Endodermal cell (in vitro differentiated cells): ENCODE measurements at places on chromosomes 3 and 15. TPM values are rescaled to one million over a fixed set of nuclear protein-coding genes. Genes with fewer than 3 reads are reported as not detected.

Gene CLDN18
- total RNA-seq, result 0.13 and 0.20 TPM in 2 replicates

Gene TGM5
- total RNA-seq, result not detected in 2 replicates

Gene SLC28A2
- total RNA-seq, result 0.42 to 6.8 TPM (median 4.4 TPM) in 3 replicates

Gene IL5RA
- not detected in 2 replicates for total RNA-seq

Gene LCTL
- 0.77 and 0.99 TPM in 2 replicates for total RNA-seq

DNA sequence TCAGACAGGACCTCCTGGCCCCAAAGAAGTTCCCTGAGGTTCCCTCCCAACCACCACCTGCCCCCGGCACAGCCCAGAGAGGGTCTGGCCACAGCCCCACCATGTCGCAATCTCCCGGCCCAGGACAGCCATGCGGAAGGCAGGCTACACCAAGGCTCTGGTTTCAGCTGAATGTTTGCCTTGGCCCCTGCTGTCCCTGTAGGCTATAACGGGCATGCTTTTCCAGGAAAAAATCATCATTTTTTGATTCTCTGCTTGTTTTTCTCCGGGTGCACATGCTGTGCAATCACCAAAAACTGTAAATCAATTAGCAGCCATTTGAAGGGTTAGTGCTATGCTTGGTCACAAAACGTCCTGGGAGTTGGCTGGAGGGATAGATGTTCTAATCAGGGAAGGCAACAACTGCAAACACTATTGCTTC, 142.7 kb upstream of the IGF1R start:
- no peak for DNase-seq
- peaks cover 29% of the 10 kb centered on the region for H3K27me3 ChIP-seq
- H3K4me3 ChIP-seq, result no peak overlapping the region
- H3K4me1 ChIP-seq, result no peaks in the 10 kb centered on the region
- H3K27ac ChIP-seq, result no peak overlapping the region

DNA sequence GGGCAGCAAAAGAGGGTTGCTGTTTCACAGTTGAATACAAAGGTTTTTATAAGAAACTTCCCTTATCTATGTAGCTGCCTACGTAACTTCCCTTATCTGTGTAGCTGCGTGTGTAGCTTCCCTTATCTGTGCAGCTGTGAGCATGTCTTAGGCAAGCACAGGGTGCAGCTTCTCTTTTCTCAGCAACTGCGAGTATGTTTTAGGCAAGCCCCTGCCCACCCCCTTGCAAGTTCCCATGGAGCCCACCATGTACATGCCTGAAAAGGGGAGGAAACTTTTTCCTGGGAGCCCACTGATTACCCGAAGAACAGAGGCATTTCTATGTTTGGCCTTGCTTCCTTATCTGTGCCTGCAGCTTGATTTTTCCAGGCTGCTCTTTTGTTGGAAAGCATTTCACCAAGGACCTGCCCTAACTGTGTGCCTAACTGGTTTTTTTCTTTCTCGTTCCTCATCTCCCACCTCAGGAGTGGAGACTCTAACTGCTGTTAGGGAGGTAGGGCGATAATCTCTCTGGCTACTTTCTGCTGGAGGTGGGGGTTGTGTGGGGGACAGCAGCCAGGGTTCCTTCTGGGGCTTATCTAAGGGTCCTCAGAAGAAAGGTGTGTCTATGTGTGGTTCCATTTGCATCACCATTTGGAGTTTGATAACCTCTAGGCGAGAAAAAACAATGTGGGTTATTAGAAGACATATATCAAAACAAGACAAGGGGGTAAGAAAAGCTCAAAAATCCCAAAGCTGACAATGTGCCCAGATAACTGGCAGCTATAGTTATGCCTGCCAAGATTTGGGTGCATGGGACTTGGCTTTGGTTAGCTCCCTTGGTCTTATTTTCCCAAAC, 26.0 kb downstream of the SORD start:
- no peaks in the 10 kb centered on the region for H3K27me3 ChIP-seq
- peak overlapping the region; percentile 4 for H3K4me3 ChIP-seq
- H3K4me1 ChIP-seq, result no peaks in the 10 kb centered on the region
- H3K27ac ChIP-seq, result no peak overlapping the region

- H3K4me3 ChIP-seq, result no peak overlapping the region
- no peak overlapping the region for H3K27ac ChIP-seq
- H3K36me3 ChIP-seq, result no peaks in the 10 kb centered on the region
- no peaks in the 10 kb centered on the region for H3K4me1 ChIP-seq
- no peak for DNase-seq
- no peaks in the 10 kb centered on the region for H3K27me3 ChIP-seq
These were observed 8.3 kb downstream of the SERPINI1 start for GRCh38 chr3:167743799-167744198.

DNA sequence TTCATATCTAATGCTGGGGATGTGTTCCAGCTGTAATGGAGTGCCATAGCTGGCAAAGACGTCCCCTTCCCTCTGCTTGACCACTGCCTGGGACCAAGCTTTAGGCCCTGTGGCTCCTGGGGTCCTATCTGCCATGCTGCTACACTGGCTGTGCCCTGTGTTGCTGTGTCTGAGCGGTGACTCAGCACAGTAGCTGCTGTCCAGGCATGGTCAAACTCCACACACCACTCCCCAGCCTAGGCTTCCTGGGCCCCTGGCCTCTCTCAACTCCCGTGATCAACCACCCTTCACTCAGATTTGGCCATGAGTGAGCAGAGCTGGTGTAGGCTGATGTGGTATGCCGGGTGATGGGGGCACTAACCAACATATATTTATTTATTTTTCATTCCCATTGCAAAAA, 27.0 kb downstream of the EPHB1 start:
- no peaks in the 10 kb centered on the region for H3K4me1 ChIP-seq
- no peak overlapping the region for H3K27ac ChIP-seq
- no peak overlapping the region for H3K4me3 ChIP-seq
- no peak for DNase-seq
- peaks cover 4% of the 10 kb centered on the region for H3K27me3 ChIP-seq

GRCh38 chr3:50610181-50610971, 1.2 kb downstream of the CISH start:
- peaks cover 22% of the 10 kb centered on the region for H3K27me3 ChIP-seq
- H3K27ac ChIP-seq, result no peak overlapping the region
- peaks cover 6% of the 10 kb centered on the region for H3K36me3 ChIP-seq

- H3K27ac ChIP-seq, result peak overlapping the region; percentile 65
- no peak for DNase-seq
- no peaks in the 10 kb centered on the region for H3K36me3 ChIP-seq
- no peak overlapping the region for H3K4me3 ChIP-seq
- H3K4me1 ChIP-seq, result peaks cover 5% of the 10 kb centered on the region
- H3K27me3 ChIP-seq, result no peaks in the 10 kb centered on the region
These were observed 392.7 kb upstream of the TBL1XR1 start for GRCh38 chr3:177589911-177590381.

GRCh38 chr3:101939361-101940049, 90.2 kb downstream of the NFKBIZ start:
- H3K27ac ChIP-seq, result no peak overlapping the region
- no peak for DNase-seq
- no peaks in the 10 kb centered on the region for H3K4me1 ChIP-seq
- H3K4me3 ChIP-seq, result no peak overlapping the region
- no peaks in the 10 kb centered on the region for H3K27me3 ChIP-seq
- H3K36me3 ChIP-seq, result no peaks in the 10 kb centered on the region

DNA sequence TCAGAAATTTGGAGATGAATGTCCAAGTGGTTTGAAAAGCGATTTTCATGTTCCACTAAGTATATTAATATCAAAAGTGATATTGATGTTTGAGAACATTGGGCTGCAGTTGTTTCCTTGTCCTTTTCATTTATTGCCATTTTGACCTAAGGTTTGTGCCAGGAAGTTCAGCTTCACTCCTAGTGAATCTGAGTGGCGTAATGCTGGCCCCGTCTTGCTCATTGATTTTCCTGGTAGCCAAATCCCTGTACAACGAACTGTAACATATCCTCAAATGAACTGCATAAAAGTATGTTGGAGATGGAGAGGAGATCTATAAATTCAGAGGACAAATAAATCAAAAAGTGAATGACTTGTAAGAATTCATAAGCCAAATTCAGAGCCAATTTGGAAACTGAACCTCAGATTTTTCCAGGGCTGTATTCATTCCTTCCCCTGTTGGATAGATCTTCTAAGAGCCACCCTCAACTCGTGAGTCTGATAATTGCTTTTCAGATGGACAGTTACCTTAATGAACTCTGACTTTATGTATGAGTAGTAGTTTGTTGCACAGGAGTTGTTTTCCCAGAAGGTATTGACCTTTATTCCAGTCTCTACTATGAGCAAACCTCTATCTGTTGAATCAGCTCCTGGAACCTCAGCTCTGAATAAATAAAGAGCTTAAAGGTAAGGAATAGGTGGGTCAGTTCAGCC, 72.8 kb downstream of the ITPR1 start:
- H3K4me1 ChIP-seq, result peaks cover 5% of the 10 kb centered on the region
- no peak overlapping the region for H3K27ac ChIP-seq
- no peaks in the 10 kb centered on the region for H3K36me3 ChIP-seq
- no peak for DNase-seq

DNA sequence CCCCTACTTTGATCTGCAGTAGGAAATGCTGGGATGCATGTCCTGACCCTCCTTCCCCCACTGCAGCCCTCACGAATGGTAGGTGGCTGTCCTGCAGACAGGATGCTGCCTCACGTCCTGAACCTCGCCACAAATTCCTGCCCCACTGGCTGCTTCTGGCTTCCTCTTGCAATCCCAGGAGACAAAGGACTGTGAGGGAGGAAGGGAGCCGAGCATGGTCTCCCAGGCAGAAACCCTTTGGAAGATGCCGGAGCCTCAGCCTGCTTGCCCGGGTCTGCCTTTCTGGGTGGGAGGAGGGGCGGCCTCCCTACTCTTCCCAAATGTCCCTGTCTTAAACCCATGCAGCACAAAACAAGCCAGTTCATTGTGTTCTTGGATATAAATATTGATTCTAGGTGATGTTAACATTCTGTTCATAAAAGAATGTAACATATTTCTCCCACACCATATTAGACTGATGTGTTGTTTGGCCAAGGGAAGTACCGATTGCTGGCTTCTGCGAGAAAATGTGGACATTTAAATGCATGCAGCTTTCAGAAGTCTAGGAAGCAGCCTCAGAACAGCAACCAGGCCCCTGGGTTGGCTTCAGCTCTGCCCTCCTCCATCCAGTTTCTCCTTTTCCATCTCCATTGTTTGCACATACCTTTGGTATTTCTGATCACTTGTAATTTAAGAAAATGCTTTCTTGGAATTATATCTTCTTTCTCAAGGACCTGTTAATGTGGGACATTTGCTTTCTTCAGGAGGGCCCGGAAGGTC, 75.3 kb downstream of the HMG20A start:
- peaks cover 14% of the 10 kb centered on the region for H3K4me1 ChIP-seq
- no peaks in the 10 kb centered on the region for H3K27me3 ChIP-seq
- DNase-seq, result no peak
- peaks cover 4% of the 10 kb centered on the region for H3K36me3 ChIP-seq
- no peak overlapping the region for H3K27ac ChIP-seq
- H3K4me3 ChIP-seq, result no peak overlapping the region

- H3K4me3 ChIP-seq, result no peak overlapping the region
- H3K27me3 ChIP-seq, result no peaks in the 10 kb centered on the region
- DNase-seq, result no peak
- H3K27ac ChIP-seq, result no peak overlapping the region
- H3K4me1 ChIP-seq, result peaks cover 20% of the 10 kb centered on the region
- H3K36me3 ChIP-seq, result no peaks in the 10 kb centered on the region
These were observed 10.0 kb upstream of the P3H2 start for GRCh38 chr3:190130696-190131095.
